LNCaP clone FGC (cell line): ENCODE measurements at places on chromosomes 2 and 18.

- DNase-seq = no peak
Observed at GRCh38 chr18:7452331-7452730, 114.8 kb upstream of the PTPRM start.

GRCh38 chr2:201965550-201965949 is 68.1 kb upstream of the FZD7 start:
- DNase-seq = no peak

DNA sequence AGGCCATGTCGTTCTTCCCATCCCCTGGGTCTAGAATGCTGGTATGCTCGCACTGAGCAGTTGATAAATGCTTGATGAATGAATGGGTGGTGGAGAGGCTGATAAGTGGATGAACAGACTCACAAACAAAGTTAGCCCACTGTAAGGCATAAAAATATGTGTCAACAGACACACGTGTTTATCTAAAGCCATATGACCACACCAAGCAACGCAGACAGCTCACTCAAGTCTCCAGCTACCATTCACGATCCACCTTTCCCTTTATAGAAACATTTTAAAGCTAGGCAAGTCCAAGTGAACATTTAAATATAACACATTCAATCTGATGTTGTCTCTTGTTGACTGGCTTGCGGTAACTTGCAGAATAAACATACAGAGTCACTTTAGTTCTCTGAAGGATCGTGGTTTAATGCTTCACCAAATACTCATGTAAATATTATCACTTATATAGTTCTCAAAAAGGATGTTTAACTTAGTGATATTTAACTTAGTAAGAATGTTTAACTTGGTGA is 105.5 kb downstream of the NOL10 start:
- no peak for DNase-seq

GRCh38 chr2:555164-555922 is 121.9 kb downstream of the TMEM18 start:
- DNase-seq = peak; percentile 67

DNA sequence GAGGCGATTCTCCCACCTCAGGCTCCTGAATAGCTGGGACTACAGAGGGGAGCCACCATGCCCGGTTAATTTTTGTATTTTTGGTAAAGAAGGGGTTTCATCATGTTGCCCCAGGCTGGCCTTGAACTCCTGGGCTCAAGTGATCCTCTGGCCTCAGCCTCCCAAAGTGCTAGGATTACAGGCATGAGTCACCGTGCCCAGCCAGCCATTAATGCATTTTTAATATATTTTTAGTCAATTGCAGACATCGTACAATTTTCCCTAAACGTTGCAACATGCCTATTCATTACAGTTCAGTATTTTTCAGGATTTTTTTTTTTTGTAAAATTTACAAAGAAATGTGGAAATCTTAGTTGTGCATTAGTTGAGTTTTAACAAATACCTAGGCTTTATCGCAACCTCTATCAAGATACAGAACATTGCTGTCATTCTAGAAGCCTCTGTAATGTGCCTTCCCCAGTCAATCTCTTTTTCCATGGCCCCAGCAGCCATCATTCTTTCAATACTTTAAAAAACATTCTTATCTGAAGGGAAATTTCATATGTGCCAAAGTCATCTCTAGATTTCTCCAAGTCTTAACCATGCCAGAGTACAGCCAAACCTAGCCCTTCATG is 14.7 kb downstream of the NABP1 start:
- no peak for DNase-seq

DNA sequence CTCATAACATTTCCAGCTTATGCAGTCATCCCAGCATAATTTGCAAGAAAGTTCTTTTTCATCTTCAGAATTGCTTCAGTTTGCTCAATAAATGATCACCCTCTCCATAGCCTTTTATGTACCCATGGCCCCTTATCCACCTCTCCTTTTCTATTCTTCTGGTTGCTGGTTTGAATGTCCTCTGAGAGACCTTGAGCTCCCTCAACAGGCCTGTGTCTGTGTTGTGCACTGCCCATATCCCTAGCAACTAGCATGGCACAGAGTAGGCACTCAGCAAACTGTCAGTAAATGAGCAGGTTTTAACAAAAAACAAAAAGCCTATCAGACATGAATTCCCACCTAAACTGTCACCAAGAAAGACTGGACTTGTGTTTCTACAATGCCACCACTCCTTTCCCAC is 160.5 kb downstream of the AKAIN1 start:
- no peak for DNase-seq

DNA sequence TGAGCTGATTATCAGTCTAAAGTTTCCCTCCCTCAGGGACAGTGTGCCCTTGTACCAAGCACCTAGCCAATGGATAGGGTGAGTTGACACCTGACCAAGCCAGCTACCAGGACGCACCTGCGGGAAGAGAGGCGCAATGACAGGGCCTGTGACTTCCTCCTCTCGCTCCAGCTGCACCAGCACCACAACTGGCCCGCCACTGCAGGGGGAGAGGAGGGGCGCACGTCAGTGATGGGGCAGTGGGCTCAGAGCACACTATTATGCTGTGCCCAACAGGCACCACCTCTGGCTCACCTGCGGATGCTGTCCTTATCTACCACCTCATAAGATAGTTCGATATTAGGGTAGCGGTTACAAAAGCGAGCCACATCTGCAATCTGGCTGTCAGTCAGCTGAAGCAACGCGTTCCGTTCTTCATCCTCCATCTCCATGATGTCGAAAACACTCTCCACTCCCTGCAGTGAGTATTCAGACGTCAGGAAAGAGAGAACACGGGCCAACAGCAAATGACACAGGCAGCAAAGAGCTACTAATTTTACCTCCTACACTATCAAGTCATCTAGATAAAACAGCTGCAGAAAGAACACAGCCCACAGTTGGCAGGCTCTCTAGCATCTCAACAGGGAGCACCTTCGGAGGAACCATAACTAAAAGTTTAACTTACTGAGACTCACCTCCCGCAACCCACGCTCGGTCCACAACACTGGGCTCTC is 10.9 kb downstream of the CIAO1 start:
- no peak for DNase-seq

DNA sequence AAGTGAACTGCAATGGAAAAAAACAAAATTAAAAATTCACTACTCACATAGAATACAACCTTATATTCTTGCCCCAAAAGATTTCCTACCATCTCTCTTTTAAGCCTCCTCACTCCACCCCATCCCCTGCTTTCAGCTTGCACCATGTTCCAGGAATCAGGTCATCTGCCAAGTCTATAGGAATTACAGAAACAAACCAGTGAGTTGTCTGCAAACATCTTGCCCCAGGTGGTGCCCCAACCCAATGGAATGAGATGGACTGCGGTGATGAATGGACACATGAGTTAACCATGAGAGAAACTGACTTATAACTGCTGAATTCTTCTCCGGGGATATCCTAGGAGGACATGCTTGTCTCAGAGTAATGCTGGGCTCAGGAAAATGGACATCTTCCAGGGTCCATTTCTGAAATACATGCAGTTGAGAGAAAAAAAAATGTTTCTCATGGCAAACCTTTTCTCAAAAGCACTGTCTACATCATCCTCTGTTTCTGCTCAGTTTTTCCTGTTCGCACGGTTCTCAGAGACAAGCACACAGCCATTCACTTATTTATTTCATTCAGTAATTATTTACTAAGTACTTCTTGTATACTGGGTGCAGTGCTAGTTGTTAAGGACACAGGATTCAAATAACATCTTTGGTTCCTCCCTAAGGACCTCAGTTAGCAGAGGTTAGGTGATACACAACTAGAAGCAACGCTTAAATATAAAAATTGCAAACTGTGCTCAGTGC is 350.0 kb downstream of the RND3 start:
- no peak for DNase-seq

DNA sequence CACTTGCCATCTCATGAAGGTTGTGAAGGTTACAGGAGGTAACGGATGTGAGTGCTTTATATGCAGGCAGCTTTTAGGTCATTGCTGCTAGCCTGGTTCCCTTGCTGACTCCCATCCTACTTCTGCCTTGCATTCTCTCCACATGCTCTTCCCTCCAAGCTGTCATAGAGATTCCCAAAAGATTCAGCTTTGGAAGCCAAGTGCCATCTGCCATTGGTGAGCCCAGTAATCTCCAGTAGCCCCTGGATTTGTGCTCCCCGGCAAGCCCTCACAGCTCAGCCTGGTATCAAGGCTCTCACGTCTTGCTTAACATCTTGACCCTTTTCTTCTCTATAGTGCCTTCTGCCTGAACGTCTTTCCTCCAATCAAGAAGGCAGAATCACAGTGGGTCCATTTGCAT is 61.6 kb downstream of the MYT1L start:
- DNase-seq = no peak

DNA sequence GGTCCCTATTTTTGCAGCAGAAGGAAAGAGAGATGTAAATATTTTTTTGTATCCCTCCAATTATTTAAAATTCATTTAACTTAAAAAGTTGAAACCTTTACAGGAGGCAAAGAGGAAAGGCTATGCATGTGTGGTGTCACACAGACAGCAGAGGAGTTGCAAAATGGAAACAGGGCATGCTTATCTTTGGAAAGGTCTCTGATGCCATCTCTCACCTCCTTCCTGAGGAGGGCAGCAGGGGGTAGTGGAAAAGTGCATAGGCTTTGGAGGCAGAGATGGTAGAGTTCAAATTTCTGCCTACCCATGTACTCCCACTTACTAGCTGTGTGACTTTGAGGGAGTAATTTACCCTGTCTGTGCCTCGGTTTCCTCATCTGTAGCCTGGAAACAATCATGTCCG is 99.6 kb upstream of the MCFD2 start:
- DNase-seq = no peak
